Aorta (tissue), 5 donors: ENCODE measurements at places on chromosomes 12 and 14. TPM values are rescaled to one million over a fixed set of nuclear protein-coding genes. Genes with fewer than 3 reads are reported as not detected.

- no peaks in the 10 kb centered on the region for H3K36me3 ChIP-seq
- no peak for DNase-seq
- H3K27ac ChIP-seq: no peak overlapping the region
- no peaks in the 10 kb centered on the region for H3K4me1 ChIP-seq
- no peaks in the 10 kb centered on the region for H3K27me3 ChIP-seq
Observed at GRCh38 chr12:57547288-57548012, 458 bp upstream of the DCTN2 start.

DNA sequence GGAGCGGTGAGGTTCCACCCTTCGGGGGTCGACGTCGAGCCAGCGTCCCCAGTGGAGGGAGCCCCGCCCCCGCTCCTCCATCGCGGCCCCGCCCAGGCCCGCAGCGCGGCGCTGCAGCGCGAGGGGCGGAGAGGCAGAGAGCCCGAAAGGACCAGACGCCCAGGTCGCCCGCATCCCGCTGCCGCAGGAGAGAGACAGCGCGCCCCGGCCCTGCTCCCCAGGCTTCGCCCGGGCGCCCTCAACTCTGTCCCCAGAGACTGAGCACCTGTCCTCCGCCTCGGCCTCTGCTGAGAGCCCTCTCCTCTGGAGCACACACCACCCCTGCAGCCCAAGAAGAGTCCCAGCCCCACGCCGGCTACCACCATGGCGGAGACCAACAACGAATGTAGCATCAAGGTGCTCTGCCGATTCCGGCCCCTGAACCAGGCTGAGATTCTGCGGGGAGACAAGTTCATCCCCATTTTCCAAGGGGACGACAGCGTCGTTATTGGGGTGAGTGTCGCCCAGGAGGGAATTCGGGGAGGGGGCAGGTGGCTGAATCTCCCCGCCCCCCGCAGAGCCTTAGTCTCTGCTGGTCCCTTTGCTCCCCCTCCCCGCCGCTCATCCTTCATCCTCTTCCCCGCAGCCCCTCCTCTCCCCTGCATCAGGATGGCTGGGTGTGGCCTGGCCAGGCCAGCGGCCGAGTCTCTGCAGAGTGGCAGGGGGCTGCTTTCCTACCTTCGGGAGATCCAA, at the start of gene KIF5A:
TSS of gene KIF5A (plus strand) at position 136 of the 732 bp plus-strand sequence. CDS start at position 364, 228 bp downstream.
- peak; percentile 80 for DNase-seq
- no peaks in the 10 kb centered on the region for H3K27me3 ChIP-seq
- no peak within 1 kb of the TSS for H3K27ac ChIP-seq
- no peaks in the 10 kb centered on the region for H3K4me1 ChIP-seq
- H3K4me3 ChIP-seq: peak within 1 kb of the TSS; percentile 21
- H3K36me3 ChIP-seq: no peaks in the 10 kb centered on the region

GRCh38 chr12:40768125-40768864, 76.1 kb downstream of the CNTN1 start:
- no peak for DNase-seq
- H3K4me1 ChIP-seq: no peaks in the 10 kb centered on the region
- H3K27me3 ChIP-seq: no peaks in the 10 kb centered on the region

DNA sequence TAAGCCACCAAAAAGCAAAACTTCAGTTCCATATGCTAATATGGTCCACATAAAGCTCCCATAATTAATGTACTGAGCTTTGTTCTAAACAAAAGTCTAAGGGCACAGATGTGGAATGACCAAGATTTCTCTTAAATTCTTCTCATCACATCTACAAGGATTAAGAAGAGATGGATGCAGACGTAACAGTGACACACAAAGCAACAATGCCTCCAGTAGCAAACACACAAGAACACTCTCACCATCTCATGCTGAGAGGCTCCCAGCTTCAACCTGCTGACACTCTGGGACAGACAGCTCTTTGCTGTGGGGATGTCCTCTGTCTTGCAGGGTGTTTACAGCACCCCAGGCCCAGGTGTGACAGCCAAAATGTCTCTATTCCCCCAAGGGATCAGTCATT, 48.2 kb downstream of the SETD3 start:
- H3K4me1 ChIP-seq: no peaks in the 10 kb centered on the region
- H3K27ac ChIP-seq: no peak overlapping the region
- no peak for DNase-seq
- peaks cover 2% of the 10 kb centered on the region for H3K36me3 ChIP-seq
- H3K4me3 ChIP-seq: no peak overlapping the region

GRCh38 chr12:77645966-77646598, 184.6 kb upstream of the NAV3 start:
- H3K27me3 ChIP-seq: no peaks in the 10 kb centered on the region
- no peaks in the 10 kb centered on the region for H3K36me3 ChIP-seq
- H3K4me3 ChIP-seq: no peak overlapping the region
- no peaks in the 10 kb centered on the region for H3K4me1 ChIP-seq
- no peak overlapping the region for H3K27ac ChIP-seq

- no peak overlapping the region for H3K4me3 ChIP-seq
- no peak overlapping the region for H3K27ac ChIP-seq
- DNase-seq: no peak
- H3K36me3 ChIP-seq: no peaks in the 10 kb centered on the region
- no peaks in the 10 kb centered on the region for H3K27me3 ChIP-seq
Observed at GRCh38 chr14:52683985-52684520, 11.3 kb downstream of the ERO1A start.

The GOLGA5 gene
- total RNA-seq: 32.7 TPM

The GPR84 gene
- total RNA-seq: 1.9 TPM

DNA sequence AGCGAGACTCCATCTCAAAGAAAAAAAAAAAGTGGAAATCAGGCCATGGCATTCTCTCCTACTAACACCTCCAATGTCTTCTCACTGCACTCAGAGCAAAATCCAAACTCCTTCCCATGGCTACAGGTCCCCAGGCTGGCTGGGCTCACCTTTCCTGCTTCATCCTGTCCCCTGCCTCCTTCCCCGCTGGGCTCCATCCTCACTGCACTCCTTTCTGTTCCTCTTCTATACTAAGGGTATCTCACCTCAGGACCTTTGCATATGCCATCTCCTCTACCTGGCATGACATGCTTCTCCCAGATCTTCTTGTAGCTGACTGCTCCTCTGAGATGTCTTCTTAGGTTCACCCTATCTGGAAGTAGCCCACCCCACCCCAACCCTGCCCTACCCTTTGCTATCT, 111.1 kb downstream of the DPF3 start:
- H3K4me3 ChIP-seq: no peak overlapping the region
- H3K27me3 ChIP-seq: no peaks in the 10 kb centered on the region
- H3K36me3 ChIP-seq: no peaks in the 10 kb centered on the region
- H3K27ac ChIP-seq: no peak overlapping the region

- H3K4me3 ChIP-seq: no peak overlapping the region
- H3K27me3 ChIP-seq: no peaks in the 10 kb centered on the region
- peaks cover 5% of the 10 kb centered on the region for H3K36me3 ChIP-seq
- no peak for DNase-seq
Observed at GRCh38 chr12:56601503-56601902, 28.6 kb downstream of the BAZ2A start.

DNA sequence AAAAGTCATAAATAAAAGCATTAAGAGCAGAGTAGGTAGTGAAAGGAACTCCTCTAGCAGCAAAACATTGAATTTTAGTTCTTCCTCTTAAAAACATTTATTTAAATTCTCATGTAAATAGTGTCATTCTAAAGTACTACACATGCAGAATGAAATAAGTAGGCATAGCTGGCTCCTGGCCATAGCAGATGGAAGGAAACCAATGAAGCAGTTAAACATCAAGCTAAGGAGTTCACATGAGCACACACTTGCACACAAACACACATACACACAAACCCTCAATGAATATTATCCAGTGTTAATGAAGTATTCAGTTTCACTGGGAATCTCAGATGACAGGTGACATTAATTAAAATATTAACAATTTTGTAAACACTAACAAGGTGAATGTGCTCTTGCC, 69.3 kb downstream of the SLC35F4 start:
- H3K36me3 ChIP-seq: no peaks in the 10 kb centered on the region
- H3K4me3 ChIP-seq: no peak overlapping the region
- no peaks in the 10 kb centered on the region for H3K27me3 ChIP-seq
- H3K4me1 ChIP-seq: no peaks in the 10 kb centered on the region
- H3K27ac ChIP-seq: no peak overlapping the region

The PLEK2 gene
- total RNA-seq: 1.9 TPM
